ENCODE measurements at places on chromosomes 12 and 14. TPM values are rescaled to one million over a fixed set of nuclear protein-coding genes. Genes with fewer than 3 reads are reported as not detected.

DNA sequence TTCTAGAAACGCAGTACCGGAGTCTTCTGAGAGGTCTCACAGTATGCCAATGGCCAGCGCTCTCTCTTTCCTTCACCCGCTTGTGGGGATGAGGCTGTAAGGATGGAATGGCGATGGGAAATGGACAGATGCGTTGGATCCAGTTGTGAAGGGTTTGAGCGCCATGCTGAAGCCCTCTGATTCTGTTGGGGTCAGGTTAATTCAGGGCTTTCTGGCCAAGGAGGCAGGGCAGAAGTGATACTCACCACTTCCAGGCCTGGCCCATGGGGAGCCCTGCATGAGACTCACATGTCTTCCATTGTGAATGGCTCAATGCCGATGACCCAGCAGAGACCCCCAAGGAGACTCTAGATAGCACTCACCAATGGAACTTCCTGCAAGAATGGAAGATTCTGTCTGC, 114.3 kb downstream of the BCL11B start:
- DNase-seq, result no peak

GRCh38 chr12:88145567-88146505, 3.7 kb downstream of the TMTC3 start:
- no peak for DNase-seq

- DNase-seq, result no peak
These were observed 54.2 kb downstream of the SUDS3 start for GRCh38 chr12:118430516-118430915.

GRCh38 chr14:54672688-54673087, 105.8 kb downstream of the SAMD4A start:
- DNase-seq, result no peak

GRCh38 chr12:26919216-26919555, 18.6 kb downstream of the INTS13 start:
- no peak for DNase-seq

DNA sequence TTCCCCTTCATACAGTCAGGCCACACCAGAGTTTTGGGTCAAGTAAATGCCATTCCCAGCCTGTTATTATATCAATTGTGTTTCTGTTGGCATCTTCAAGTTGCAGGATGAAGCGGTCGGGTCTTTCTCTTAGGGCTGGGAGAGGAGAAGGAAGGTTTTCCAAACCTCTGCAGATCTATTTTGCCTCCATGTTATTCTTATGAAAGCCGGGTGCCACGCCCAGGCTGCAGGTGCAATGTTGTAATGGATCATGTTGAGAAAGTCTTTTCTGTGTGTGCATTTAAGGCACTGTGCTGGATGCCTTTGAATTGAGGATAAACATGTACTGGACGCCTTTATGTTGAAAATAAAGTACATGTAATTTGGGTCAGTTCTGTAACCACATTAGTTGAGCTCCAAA, 164.4 kb upstream of the HIF1A start:
- no peak for DNase-seq

DNA sequence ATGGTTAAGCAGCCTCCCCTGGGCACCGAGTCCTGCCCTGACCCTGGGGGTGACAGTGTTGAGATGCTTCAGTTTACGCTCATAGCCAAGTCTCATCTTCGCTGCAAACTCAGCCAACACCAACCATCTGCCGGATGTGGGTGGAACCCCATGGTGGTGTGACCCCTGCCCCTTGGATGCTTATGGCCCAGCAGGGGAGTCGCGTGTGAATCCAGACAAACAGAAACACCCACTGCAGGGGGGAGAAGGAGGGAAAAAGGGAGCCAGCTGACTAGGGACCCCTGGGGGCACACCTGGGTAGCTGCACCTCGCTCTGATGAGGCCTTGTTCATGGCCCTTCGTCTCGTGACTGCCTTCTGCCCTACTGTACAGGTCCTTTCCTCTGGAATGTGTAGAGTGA, 23.8 kb downstream of the AACS start:
- no peak for DNase-seq

GRCh38 chr12:47296828-47297227, 217.1 kb upstream of the AMIGO2 start:
- DNase-seq, result no peak

DNA sequence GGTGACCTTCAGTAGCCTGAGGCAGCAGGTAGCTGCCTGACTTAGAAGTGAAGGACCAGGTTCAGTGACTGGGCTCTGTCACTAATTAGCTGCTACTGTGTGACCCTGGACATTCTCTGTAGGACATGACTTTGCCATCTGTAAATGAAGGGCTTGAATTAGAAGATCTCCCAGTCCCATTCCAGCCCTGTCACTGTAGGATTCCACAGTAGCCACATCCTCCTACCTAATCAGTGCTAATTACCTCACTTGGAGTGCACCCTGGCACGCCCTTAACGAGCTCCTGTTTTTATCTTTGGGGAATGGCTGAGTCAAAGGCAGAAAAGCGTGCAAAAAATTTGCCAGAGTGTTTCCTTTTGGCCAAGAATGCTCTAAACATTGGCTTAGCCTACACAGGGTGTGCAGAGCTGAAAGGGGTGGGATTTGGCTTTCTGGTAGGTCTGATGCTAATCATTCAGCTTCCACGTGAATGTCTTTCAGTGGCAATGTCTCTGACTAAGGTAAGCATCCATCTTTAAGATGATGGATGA, 6.8 kb downstream of the NTF3 start:
- DNase-seq, result no peak

The COQ5 gene
- 19.1 TPM for total RNA-seq
